ENCODE measurements at places on chromosomes 5 and 9.

- no peak for DNase-seq
Observed at GRCh38 chr5:180792287-180792964, 10.2 kb downstream of the MGAT1 start.

- no peak for DNase-seq
Observed at GRCh38 chr5:66230551-66230950, 86.5 kb downstream of the SREK1 start.

DNA sequence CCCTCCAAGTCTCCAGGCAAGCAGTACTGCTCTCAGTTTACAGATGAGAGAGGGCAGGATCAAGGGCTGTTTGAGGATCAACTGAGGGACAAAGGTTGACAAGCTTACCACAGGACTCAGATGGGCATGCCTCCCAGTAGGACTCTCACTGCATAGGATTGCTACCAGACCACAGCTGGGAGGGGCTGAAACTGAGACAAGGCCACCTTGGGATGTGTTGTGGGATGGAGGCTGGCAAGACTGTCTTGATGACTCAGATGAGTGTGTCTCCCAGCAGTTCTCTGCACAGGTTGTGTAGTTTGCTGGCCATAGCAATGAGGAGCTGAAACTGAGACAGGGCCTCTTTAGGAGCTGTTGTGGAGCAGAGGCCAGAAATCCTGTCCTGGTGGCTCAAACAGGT, 222.2 kb upstream of the IRX1 start:
- no peak for DNase-seq

DNA sequence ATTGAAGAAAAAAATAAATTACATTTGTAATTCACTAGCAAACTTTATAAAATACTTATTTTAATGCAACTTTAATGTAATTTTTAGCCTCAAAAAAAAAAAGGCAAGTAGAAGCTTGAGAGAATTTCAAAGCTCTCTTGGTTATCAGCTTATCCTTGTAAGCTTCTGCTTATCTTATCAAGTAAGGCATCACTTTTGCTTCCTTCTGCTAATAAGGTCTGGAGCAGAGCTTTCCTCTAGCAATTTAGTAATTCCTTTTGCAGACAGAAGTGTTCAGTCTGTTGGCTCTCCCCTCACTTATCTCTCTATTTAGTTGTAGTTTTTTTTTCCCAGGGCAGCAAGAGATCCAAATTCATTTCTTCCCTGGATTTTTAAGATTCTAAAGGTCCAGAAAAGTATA, 525.0 kb downstream of the ISL1 start:
- DNase-seq, result no peak

DNA sequence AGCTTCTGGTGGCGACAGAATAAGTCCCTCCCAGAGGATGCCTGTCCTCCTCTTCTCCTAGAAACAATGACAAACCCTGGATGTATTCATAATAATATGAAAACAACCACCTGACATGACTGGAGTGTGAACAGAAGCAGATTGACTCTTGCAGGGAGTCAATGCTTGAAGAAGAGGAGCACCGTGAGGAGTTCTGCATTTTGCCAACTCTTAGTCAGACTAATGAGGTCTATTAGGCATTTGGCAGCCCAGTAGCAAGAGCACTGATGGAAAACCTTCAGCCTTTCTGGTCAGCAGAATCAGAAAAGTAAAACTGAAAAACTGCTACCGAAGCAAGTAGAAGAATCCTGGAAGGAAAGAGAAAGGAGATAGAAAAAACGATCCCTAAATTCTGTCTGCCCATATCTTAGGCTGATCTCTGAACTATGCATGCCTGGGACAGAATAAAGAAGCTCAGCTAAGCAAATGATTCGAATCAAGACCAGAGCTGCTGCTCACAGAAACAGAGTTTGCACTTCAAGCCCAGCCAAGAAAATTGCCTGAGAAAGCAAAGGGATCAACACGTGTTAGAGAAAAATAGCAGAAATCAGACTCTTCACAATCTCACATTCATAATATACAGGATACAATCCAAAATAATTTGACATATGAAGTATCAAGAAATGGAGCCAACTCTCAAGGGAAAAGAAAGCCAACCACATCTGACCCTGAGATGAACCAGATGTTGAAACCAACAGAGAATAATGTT, 69.5 kb upstream of the OSMR start:
- no peak for DNase-seq

Measured in CD4-positive, alpha-beta memory T cell (primary cell).